ENCODE measurements at places on chromosomes 1 and 21.

DNA sequence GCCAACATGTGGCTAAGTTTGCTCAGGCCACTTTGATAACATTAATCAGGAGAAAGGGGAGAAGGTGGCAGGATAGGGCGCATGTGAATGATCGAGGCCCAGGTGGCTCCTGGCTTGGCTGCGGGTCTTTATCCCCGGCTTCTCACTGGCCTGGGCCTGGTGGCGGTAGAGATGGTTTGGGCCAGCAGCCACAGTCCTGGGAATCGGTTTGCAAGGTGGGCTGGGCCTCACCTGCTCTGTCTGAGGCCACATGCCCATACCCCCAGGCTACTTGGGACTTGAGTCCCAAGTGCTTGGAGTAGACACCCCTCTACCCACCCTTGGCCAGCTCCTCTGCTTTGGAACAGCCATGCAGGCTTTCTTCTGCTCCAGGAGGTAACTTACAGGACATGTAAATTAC is 49.7 kb upstream of the DISP3 start:
- DNase-seq = no peak

- peak; percentile 99 for DNase-seq
Observed at GRCh38 chr1:156338180-156338976, at the start of the genes CCT3 and TSACC. Gene CCT3 (minus strand): TSS chr1:156338292. CDS start chr1:156338184, 108 bp downstream. Gene TSACC (plus strand): TSS chr1:156338526. CDS start chr1:156339758, 1,232 bp downstream.

DNA sequence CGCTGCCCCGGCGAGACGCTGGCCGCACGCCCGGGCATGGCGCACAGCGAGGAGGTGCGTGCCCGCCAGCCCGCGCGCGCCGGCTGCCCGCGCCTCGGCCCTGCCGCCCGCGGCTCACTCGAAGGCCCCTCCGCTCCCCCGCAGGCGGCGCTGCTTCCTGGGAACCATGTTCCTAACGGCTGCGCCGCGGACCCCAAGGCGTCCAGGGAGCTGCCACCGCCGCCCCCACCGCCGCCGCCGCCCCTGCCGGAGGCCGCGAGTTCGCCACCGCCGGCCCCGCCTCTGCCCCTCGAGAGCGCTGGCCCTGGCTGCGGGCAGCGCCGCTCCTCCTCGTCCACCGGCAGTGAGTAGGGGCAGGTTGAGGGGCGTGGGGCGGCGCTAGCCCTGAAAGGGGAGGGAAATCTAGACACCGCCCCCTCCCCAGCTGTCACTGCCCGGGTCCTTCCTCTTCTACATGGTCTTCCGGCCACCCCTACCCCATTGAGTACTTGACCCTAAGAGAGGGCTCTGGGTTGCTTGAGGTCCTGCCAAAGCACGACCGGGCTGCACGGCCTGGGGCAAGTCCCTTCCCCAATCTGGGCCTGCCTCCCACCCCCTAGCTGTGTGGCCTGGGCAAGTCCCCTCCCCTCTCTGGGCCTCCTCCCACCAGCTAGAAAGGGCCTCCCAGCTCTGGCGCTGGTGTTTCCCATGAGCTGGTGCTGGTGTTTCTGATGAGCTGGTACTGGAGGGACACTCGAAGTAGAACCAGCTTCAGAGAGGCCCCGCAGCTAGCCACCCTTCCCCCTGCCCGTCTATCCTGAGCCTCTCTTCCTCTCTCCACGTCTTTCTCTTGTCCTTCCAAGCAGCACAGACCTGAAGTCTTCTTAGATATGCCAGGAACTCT is 17.0 kb downstream of the TNFRSF25 start:
- DNase-seq = peak; percentile 32

DNA sequence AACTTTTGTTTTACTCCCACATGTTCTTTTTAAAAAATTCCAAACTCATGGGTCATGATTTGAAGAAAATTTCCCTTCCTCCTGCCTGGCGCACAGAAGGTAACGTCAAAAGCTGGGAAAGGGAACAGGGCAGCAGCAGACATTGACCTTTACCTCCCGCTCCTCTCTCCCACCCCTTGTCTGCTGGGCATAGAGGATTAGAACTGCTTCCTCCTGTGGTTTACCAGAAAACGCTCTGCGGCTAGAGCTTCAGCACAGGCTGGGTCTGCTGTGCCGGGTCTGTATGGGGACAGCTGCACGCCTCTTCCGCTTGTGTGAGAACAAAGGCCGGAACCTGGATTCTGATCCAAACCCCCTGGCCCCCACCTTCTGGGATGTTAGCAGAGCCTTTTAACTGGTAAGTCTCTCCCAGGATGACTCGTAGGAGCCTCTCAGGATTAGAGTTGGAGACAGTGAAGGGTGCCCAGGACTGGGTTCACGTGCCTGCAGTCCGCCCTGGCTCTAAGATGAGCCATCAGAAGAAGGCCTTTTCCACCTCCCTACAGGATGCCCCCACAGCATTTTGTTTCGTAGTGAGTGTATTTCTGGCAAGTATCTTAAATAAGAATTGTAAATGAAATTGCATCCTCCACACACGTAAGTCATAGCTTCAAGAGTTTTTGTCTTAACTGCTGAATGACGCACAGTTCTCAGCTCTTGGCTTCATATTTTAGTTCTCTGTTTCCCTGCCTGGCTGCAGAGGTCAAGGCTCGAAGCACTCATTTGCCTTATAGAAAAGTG is 5.2 kb downstream of the H6PD start:
- DNase-seq = peak; percentile 43

GRCh38 chr1:29672416-29673227 is 436.3 kb downstream of the PTPRU start:
- DNase-seq = no peak

DNA sequence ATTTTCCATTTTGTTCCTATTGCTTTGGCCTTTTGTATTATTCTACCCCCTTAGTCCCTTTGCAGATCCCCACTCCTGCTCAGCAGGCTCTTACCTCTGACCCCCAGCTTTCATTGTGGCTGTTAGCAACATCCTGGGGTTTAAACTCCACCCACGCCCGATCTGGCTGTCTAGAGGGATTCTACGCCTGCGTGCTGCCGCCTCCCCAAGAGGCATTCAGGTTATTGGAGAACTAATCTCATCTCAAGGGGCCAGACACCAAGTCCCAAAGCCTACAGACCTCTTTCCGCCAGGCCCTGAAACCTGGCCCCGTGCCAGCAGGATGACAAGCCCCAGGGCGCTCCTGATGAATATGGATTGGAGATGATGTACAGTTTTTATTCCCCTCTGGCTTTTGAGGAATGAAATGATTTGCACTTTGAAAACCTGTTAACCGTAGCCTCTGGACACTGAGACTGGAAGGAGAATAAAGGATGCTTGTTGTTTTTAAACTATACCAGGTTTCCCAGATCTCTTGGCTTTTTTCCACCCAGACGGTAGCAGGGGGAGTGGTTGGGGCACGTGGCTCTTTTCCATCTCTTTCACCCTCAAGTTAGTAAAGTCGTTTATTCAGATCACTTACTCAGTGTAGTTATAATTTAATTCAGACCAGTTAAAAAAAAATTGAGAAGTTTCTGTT is 14.5 kb upstream of the IKBKE start:
- no peak for DNase-seq

GRCh38 chr21:44267655-44268142 is 6.0 kb upstream of the DNMT3L start:
- peak; percentile 15 for DNase-seq

GRCh38 chr1:91596474-91596873 is 95.8 kb downstream of the CDC7 start:
- no peak for DNase-seq

- no peak for DNase-seq
Observed at GRCh38 chr1:226651041-226651731, 87.9 kb downstream of the ITPKB start.

GRCh38 chr1:230819976-230820375 is 48.3 kb downstream of the C1orf198 start:
- DNase-seq = no peak

DNA sequence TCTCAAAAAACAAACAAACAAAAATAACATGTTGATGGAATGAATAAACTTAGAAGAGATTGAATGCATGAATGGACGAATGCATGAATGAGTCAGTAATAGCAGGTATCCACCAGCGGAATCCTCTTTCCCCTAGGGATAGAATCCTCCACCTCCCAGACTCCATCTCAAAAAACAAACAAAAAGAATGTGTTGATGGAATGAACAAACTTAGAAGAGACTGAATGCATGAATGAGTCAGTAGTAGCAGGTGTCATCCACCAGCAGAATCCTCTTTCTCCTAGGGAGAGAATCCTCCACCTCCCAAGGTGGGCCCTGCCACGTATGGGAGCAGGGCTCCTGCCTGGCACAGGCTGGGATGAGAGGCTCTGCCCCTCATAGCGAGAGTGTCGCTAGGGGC is 26.8 kb upstream of the RNF19B start:
- DNase-seq = no peak
